ENCODE measurements at places on chromosomes 13 and 19.
A peak's percentile ranks its signal among the peaks of the same experiment; 100 is the strongest.

DNA sequence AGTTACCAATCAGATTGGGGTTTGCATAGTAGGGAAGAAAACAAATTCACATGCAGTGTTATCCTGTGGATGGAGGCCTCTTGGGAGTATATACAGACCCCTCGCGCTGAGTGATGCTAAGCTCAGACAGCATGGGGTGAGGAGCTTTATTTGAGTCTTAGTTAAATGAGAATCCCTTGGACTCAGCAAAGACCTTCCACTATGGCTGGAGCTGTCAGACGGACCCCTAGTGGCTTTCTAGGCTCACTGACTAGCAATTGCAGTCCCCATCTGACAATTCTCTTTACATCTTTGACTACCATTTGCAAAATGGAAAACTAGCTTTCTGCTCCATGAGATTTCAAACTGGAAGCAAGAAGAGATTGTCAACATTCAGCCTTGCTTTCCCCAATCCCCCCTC lies 90.4 kb downstream of the STOML3 start:
- no peak overlapping the region for H3K27ac ChIP-seq
- H3K36me3 ChIP-seq = no peaks in the 10 kb centered on the region
- no peak for DNase-seq

DNA sequence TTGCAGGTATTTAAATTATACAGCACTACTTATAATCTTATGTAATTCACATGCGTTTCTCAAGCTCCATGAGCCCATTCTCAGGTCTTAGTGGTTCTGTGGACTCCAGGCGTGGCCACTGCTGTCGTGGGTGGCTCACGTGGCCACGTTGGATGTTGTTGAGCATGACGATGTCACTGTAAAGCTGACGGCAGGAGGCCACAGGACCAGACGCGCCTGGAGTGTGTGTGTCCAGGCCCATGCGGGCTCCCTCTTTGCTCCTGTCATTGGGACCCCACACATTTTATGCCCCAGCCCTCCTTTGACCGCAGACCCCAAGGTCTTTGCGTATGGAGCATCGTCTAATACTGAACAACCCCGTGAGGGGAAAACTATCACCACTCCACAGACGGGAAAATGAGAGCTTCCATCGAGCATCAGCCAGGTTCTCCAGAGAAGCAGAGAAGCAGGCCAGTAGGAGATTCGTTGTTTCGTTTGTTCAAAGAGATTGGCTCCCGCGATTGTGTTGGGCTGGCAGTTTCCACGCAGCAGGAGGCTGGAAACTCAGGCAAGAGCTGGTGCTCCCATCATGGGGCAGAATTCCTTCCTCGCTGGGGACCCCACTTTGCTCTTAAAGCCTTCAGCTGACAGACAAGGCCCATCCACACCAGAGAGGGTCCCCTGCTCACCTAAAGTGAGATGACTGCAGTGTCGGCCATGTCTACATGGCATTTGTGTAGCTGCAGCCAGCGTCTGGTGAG lies 129.3 kb upstream of the SPACA7 start:
- no peaks in the 10 kb centered on the region for H3K27me3 ChIP-seq
- no peak overlapping the region for H3K4me3 ChIP-seq
- no peaks in the 10 kb centered on the region for H3K36me3 ChIP-seq
- H3K4me1 ChIP-seq = no peaks in the 10 kb centered on the region

- H3K36me3 ChIP-seq = no peaks in the 10 kb centered on the region
- H3K27me3 ChIP-seq = no peaks in the 10 kb centered on the region
- H3K4me1 ChIP-seq = no peaks in the 10 kb centered on the region
- H3K27ac ChIP-seq = no peak overlapping the region
Observed at GRCh38 chr13:65966991-65967451, 1263.1 kb downstream of the PCDH9 start.

DNA sequence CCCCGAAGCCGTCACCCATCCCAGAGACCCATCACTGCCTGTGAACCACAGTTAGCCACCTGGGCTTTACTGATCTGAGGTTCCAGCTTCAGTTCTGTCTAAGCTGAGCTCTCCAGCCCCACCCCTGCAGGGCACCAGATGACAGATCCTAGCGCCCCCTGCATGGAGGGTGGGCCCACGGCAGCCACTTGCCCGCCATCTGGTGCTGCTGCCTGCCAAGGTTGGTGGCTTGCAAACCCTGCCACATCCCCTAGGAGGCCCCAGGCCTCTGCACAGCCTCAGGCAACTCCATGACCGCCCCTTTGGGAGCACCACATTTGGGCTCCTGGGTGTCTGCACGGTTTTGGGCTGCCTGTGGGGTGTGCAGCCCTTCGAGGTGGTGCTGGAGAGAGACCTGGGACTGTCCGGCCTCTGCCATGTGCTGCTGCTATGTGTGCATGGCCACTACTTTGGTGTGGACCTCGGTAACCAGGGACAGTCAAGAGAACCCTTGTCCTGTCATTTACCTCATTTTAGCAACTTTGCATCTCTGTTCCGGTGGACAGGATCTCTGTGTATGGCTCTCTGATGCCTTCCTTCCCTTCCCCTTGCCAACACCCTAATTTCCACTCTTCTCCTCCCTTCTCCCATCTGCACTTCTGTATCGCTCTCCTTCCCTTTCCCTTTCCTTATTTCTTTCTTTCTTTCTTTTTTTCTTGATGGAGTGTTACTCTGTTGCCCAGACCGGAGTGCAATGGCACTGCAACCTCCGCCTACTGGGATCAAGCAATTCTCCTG lies 17.4 kb upstream of the SDHAF1 start:
- no peak overlapping the region for H3K4me3 ChIP-seq
- H3K27me3 ChIP-seq = no peaks in the 10 kb centered on the region
- no peaks in the 10 kb centered on the region for H3K4me1 ChIP-seq
- no peaks in the 10 kb centered on the region for H3K36me3 ChIP-seq
- H3K27ac ChIP-seq = no peak overlapping the region

- H3K4me1 ChIP-seq = peaks cover 56% of the 10 kb centered on the region
- no peaks in the 10 kb centered on the region for H3K27me3 ChIP-seq
- peak; percentile 73 for DNase-seq
- peak overlapping the region; percentile 60 for H3K27ac ChIP-seq
Observed at GRCh38 chr19:4108767-4109625, 14.9 kb downstream of the MAP2K2 start.

- H3K27me3 ChIP-seq = no peaks in the 10 kb centered on the region
- H3K27ac ChIP-seq = no peak overlapping the region
- no peak for DNase-seq
Observed at GRCh38 chr13:89968470-89968869, 1379.0 kb upstream of the MIR17HG start.

- no peaks in the 10 kb centered on the region for H3K36me3 ChIP-seq
- H3K27me3 ChIP-seq = peaks cover 6% of the 10 kb centered on the region
- no peak for DNase-seq
- no peak overlapping the region for H3K27ac ChIP-seq
- no peak overlapping the region for H3K4me3 ChIP-seq
Observed at GRCh38 chr19:7199613-7200533, 94.3 kb downstream of the INSR start.

DNA sequence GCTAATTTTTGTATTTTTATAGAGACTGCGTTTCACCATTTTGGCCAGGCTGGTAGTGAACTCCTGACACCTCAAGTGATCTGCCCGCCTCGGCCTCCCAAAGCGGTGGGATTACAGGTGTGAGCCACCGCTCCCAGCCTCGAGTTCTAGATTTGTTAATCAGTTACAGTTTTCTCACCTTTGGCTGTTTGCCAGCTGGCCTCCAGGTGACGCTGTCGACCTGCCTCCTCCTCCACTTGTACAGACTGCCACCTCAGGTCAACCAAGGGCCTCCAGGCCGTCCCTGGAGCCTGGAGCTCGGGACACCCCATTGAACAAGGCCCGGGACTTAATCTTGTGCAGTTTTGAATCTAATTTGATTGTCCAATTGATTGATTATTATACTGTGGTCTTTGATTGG lies 45.5 kb downstream of the IER2 start:
- H3K4me1 ChIP-seq = peaks cover 39% of the 10 kb centered on the region
- DNase-seq = peak; percentile 66
- no peaks in the 10 kb centered on the region for H3K36me3 ChIP-seq
- H3K27me3 ChIP-seq = no peaks in the 10 kb centered on the region

GRCh38 chr19:3808420-3809143 lies 22.4 kb upstream of the MATK start:
- H3K27me3 ChIP-seq = no peaks in the 10 kb centered on the region
- H3K4me1 ChIP-seq = peaks cover 18% of the 10 kb centered on the region
- no peak overlapping the region for H3K4me3 ChIP-seq

GRCh38 chr19:54424660-54425381 lies 9.6 kb downstream of the TTYH1 start:
- no peak for DNase-seq
- H3K4me1 ChIP-seq = no peaks in the 10 kb centered on the region
- H3K36me3 ChIP-seq = no peaks in the 10 kb centered on the region
- no peak overlapping the region for H3K4me3 ChIP-seq
- H3K27ac ChIP-seq = no peak overlapping the region
- peaks cover 13% of the 10 kb centered on the region for H3K27me3 ChIP-seq

GRCh38 chr13:47896546-47896945 lies 104.5 kb downstream of the SUCLA2 start:
- H3K27ac ChIP-seq = no peak overlapping the region
- no peaks in the 10 kb centered on the region for H3K27me3 ChIP-seq
- H3K4me3 ChIP-seq = no peak overlapping the region
- H3K36me3 ChIP-seq = no peaks in the 10 kb centered on the region
- DNase-seq = no peak
- H3K4me1 ChIP-seq = no peaks in the 10 kb centered on the region

DNA sequence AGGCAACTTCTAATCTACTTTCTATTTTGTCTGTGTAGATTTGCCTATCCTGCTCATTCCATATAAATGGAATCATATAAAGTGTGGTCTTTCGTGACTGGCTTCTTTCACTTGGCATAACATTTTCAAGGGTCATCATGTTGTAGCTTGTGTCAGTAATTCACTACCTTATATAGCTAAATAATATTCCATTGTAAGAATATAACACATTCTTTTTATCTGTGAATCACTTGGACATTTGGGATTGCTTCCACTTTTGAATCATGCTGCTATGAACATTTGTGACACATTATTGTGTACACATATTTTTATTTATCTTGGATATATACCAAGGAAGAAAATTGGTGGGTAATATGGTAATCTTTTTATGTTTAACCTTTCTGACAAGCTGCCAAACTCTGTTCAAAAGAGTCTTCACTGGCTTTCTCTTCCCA lies 89.0 kb upstream of the CSNK1A1L start:
- no peaks in the 10 kb centered on the region for H3K27me3 ChIP-seq
- H3K4me3 ChIP-seq = no peak overlapping the region
- no peaks in the 10 kb centered on the region for H3K4me1 ChIP-seq

GRCh38 chr19:46404753-46405468 lies 8.5 kb downstream of the CCDC8 start:
- H3K27ac ChIP-seq = no peak overlapping the region
- peaks cover 32% of the 10 kb centered on the region for H3K27me3 ChIP-seq
- no peak overlapping the region for H3K4me3 ChIP-seq
- H3K4me1 ChIP-seq = peaks cover 15% of the 10 kb centered on the region
- no peak for DNase-seq

- H3K4me3 ChIP-seq = no peak overlapping the region
- peaks cover 5% of the 10 kb centered on the region for H3K27me3 ChIP-seq
- H3K36me3 ChIP-seq = no peaks in the 10 kb centered on the region
- DNase-seq = no peak
- H3K4me1 ChIP-seq = no peaks in the 10 kb centered on the region
Observed at GRCh38 chr19:50979758-50980157, 4.0 kb downstream of the KLK7 start.

- no peaks in the 10 kb centered on the region for H3K36me3 ChIP-seq
- no peak overlapping the region for H3K4me3 ChIP-seq
- H3K27me3 ChIP-seq = no peaks in the 10 kb centered on the region
- DNase-seq = peak; percentile 84
- peaks cover 59% of the 10 kb centered on the region for H3K4me1 ChIP-seq
Observed at GRCh38 chr19:1243768-1244692, 2.5 kb downstream of the ATP5F1D start.

DNA sequence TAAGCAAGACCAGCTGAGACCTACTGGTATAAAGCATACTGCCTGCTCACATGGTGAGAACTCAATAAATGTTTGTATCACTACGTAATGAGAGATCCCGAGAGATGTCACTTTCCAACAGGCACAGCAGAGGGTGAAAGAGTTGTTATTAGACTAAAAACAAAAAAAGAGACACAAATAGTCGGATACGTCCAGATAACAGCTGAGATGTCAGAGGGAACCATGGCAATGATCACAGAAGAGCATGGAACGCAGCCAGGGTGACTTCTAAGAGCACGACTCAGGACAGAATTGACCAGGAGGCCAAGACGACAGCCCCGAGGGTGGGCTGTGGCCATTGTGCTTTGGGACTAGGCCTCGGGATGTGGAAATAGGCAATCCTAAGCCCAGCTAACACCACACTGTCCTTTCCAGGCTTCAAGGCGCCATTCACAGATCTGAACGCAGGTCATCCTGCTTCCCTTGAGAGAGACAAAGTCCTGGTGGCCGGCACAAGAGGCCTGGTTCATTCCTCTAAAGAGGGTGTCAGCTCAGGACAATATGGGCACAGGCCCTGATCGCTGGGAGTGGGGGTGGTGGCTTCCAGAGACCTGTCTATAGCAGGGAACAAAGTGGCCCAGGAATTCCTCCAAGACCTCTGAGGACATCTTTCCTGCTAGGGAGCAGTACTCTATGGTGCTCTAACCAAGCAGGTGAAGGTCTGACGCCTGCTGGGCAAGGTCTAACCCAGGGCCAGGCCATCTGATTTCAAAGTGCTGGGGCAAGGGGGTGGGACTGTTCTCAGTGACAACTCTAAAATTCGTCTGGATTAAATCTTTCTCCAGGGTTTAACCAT lies 3.2 kb downstream of the SH3GL1 start:
- no peak for DNase-seq
- peaks cover 6% of the 10 kb centered on the region for H3K36me3 ChIP-seq

DNA sequence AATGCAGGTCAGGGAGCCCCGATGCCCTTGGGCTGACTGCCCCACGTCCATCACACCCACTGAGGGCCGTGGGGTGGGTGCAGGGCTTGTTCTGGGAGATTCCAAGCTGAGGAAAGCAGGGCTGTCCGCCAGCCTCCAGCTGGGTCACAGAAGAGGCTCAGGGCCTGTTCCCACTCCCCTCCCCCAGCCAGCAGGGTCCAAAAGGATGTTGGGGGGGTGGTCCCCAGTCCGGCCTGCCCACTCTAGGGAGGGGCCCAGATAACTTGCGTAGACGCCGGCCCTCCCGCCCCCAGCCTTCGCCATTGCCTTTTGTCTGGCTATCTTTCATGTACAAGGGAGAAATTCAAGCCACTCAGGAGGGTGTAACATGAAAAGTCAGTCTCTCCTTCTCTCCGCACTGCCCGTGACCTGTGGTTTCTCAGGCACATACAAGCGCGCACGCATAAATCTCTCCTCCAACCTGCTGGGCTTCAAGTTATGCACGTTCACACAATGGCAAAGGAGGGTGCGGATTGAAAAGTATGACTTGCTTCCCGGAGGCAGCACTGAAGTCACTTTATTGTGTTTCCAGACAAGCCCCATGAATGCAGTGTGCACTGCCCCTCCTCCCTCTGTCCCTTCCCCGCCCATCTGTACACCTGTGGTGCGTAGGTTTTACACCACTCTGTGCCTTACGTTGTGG lies 20.2 kb downstream of the CARM1 start:
- H3K27ac ChIP-seq = no peak overlapping the region
- no peaks in the 10 kb centered on the region for H3K27me3 ChIP-seq
- no peak for DNase-seq
- H3K4me1 ChIP-seq = peaks cover under 1% of the 10 kb centered on the region
- H3K36me3 ChIP-seq = no peaks in the 10 kb centered on the region
- H3K4me3 ChIP-seq = no peak overlapping the region

- H3K27me3 ChIP-seq = no peaks in the 10 kb centered on the region
- DNase-seq = no peak
- peaks cover 87% of the 10 kb centered on the region for H3K4me1 ChIP-seq
- peak overlapping the region; percentile 33 for H3K27ac ChIP-seq
- H3K4me3 ChIP-seq = no peak overlapping the region
- no peaks in the 10 kb centered on the region for H3K36me3 ChIP-seq
Observed at GRCh38 chr13:74092711-74093110, 41.5 kb downstream of the KLF12 start.

Data from CD4-positive, alpha-beta memory T cell (primary cell).